ENCODE measurements at places on chromosomes 16 and 17. TPM values are rescaled to one million over a fixed set of nuclear protein-coding genes. Genes with fewer than 3 reads are reported as not detected.

GRCh38 chr17:35097776-35098175 lies 21.9 kb downstream of the RAD51D start:
- H3K27ac ChIP-seq, result no peak overlapping the region
- H3K4me1 ChIP-seq, result peaks cover 5% of the 10 kb centered on the region
- peaks cover 3% of the 10 kb centered on the region for H3K36me3 ChIP-seq
- no peak overlapping the region for H3K4me3 ChIP-seq

- H3K27me3 ChIP-seq, result no peaks in the 10 kb centered on the region
- H3K27ac ChIP-seq, result peak overlapping the region; percentile 93
- DNase-seq, result no peak
- peaks cover 20% of the 10 kb centered on the region for H3K4me1 ChIP-seq
- H3K4me3 ChIP-seq, result peak overlapping the region; percentile 88
These were observed 1.3 kb downstream of the GPATCH8 start for GRCh38 chr17:44501866-44502375.

OR1F1 gene
- polyA plus RNA-seq, result 0.58 TPM

LPO gene
- polyA plus RNA-seq, result not detected

DNA sequence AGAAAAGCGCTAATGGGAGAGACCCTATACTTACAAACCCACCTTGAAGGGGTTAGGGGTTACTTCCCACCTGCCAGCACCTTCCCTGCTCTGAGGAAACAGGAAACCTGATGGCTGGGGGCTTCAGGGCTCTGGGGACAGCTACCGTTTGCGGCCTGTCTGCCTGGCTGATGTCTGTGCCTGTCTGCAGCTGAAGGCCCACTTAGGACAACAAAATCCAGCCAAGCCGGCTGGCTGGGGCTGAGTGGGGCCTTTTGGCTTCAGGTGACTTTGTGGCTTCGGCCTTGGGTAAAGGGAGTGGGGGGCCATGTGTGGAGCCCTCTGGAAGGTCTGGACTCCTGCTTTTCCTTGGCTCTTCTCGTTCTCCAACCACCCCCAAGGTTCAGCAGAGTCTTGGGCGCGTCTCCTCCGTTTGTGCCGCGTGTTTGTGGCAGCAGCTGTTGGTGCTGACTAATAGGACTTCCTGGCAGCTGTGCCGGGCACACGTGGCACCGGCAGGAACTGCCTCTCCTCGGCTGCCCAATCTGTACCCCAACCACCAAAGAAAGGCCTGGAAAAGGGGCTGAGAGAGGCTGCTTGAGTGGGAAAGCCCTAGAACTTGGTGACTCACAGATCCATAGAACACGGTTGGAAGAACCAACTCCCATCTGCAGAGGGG lies 186.7 kb downstream of the MSI2 start:
- no peak overlapping the region for H3K4me3 ChIP-seq
- H3K4me1 ChIP-seq, result peaks cover 32% of the 10 kb centered on the region
- no peaks in the 10 kb centered on the region for H3K27me3 ChIP-seq
- peak; percentile 21 for DNase-seq
- no peaks in the 10 kb centered on the region for H3K36me3 ChIP-seq

GRCh38 chr16:13098536-13098935 lies 197.1 kb downstream of the SHISA9 start:
- H3K4me3 ChIP-seq, result no peak overlapping the region
- H3K27me3 ChIP-seq, result no peaks in the 10 kb centered on the region
- DNase-seq, result no peak
- H3K36me3 ChIP-seq, result no peaks in the 10 kb centered on the region
- no peaks in the 10 kb centered on the region for H3K4me1 ChIP-seq

- H3K4me1 ChIP-seq, result no peaks in the 10 kb centered on the region
- H3K27me3 ChIP-seq, result no peaks in the 10 kb centered on the region
- no peaks in the 10 kb centered on the region for H3K36me3 ChIP-seq
- H3K4me3 ChIP-seq, result no peak overlapping the region
- no peak for DNase-seq
These were observed 57.3 kb upstream of the MON1B start for GRCh38 chr16:77133706-77134105.

DNA sequence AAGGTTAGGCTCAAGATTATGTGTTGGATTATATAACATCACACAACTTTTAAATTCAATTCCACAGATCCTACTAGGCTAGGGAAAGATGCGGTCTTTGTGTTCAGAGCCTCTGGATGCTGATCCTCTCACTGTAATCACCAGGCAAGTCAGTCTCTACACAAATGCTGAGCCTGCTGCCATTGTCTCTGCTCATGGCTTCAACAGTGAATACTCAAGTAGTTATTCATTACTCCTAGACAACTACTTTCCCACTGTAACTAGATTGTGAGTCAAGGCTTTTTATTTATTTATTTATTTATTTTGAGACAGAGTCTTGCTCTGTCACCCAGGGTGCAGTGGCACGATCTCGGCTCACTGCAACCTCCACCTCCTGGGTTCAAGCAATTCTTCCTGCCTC lies 15.8 kb upstream of the NDUFAB1 start:
- no peak overlapping the region for H3K4me3 ChIP-seq
- H3K27me3 ChIP-seq, result no peaks in the 10 kb centered on the region
- peaks cover 12% of the 10 kb centered on the region for H3K36me3 ChIP-seq
- no peak for DNase-seq
- H3K4me1 ChIP-seq, result no peaks in the 10 kb centered on the region

CSH1 gene
- not detected for polyA plus RNA-seq

DNA sequence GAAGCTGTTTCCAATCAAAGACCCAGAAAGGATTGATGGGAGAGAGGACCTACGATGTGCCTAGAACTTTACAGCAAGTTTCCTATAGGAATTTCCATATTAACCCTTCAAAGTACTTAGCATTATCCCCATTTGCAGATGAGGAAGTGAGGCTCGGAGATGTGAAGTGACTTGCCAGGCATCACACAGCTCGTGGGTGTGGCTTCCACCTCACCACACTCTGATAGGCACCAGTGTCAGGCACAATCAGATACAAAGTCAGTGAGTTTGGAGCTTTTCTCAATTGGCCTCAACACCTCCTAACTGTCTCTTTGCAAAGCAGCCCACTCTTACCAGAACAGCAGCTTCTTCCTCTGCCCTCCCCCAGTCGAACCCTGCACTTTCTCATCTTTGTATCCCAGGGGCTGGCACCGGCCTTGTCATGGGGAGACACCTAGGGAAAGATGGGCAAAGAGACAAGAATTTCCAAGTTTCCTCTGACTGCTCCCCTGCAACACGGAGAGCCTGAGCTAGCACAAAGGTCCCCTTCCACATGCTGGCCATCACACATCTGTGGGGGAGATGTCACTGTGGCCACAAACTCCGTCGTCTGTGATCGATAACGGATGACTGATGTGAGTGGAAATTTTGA lies 37.4 kb upstream of the CCL1 start:
- H3K36me3 ChIP-seq, result no peaks in the 10 kb centered on the region
- DNase-seq, result no peak
- no peak overlapping the region for H3K27ac ChIP-seq
- no peaks in the 10 kb centered on the region for H3K27me3 ChIP-seq
- H3K4me3 ChIP-seq, result no peak overlapping the region

SOX8 gene
- polyA plus RNA-seq, result not detected

MT2A gene
- 489 TPM for polyA plus RNA-seq

GRCh38 chr16:84706856-84707255 lies 7.1 kb downstream of the USP10 start:
- peaks cover 17% of the 10 kb centered on the region for H3K4me1 ChIP-seq
- no peak overlapping the region for H3K27ac ChIP-seq
- no peaks in the 10 kb centered on the region for H3K27me3 ChIP-seq
- peaks cover 4% of the 10 kb centered on the region for H3K36me3 ChIP-seq
- no peak for DNase-seq

DNA sequence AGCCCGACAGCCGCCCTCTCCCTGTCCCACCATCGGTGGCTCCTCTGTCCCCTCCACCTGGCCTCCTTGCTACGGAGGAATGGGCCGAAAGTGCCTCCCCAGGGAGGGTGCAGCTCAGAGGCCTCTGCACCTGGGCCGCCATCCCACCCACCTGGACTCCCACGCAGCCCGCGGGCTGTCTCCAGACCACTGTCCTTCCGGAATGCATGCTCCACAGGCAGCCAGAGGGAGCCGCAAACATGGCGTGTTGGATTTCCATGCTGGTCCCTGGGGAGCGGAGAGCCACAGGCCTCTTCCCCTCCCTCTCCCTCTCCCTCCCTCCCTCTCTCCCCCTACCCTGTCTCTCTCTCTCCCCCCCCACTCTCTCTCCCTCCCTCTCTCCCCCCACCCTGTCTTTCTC lies 3.0 kb downstream of the SSTR5 start:
- DNase-seq, result no peak
- no peaks in the 10 kb centered on the region for H3K36me3 ChIP-seq
- peaks cover 41% of the 10 kb centered on the region for H3K27me3 ChIP-seq

GRCh38 chr16:10685709-10686108 lies 9.0 kb downstream of the TEKT5 start:
- H3K4me1 ChIP-seq, result no peaks in the 10 kb centered on the region
- H3K36me3 ChIP-seq, result no peaks in the 10 kb centered on the region
- H3K27ac ChIP-seq, result no peak overlapping the region
- no peak for DNase-seq
- H3K4me3 ChIP-seq, result no peak overlapping the region

DNA sequence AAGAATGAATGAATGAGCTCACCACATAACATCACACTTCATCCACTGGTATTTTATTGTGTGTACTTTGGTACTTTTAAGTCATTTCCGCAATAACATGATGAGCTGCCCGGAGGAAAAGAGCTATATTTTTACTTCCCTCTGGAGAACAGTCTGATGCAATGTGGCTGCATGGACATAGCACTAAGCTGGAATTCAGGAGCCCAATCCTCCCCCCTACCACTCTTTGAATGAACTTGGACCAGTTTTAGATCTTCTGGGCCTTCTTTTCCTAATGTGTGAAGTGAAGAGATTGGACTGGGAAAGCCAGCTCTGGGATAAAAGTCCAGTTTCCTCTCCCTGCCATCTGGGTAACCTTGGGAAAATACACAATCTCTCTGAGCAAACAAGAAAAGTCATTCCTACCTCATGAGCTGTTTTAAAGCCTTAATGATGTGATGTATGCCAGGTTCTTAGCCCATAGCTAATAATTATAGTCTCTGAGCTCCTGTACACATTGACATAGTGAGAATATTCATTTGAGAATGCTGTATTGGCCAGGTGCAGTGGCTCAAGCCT lies 79.3 kb downstream of the ABCC12 start:
- H3K27ac ChIP-seq, result no peak overlapping the region
- H3K27me3 ChIP-seq, result peaks cover 5% of the 10 kb centered on the region
- no peak overlapping the region for H3K4me3 ChIP-seq
- no peaks in the 10 kb centered on the region for H3K36me3 ChIP-seq
- H3K4me1 ChIP-seq, result peaks cover 3% of the 10 kb centered on the region

DNA sequence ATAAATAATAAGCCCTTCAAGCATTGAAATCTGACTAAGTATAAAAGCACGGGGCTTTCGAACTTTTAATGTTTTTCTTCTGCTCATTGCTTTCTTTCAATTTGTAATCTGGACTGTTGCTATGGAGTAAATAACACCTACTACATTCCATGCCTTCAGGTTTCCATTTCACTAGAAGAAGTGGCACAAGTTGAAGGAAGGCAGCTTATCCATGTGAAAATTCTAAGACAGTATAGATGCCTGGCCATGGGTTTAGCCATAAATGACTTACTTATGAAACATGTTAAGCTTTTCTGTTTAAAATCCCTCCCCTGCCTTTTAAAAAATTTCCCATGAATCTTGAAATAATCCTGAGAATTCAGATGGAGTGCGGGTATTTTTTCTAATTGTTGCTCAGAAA lies 30.6 kb downstream of the KCNJ16 start:
- DNase-seq, result no peak
- H3K4me1 ChIP-seq, result no peaks in the 10 kb centered on the region
- H3K4me3 ChIP-seq, result no peak overlapping the region
- no peak overlapping the region for H3K27ac ChIP-seq
- H3K27me3 ChIP-seq, result no peaks in the 10 kb centered on the region

DNA sequence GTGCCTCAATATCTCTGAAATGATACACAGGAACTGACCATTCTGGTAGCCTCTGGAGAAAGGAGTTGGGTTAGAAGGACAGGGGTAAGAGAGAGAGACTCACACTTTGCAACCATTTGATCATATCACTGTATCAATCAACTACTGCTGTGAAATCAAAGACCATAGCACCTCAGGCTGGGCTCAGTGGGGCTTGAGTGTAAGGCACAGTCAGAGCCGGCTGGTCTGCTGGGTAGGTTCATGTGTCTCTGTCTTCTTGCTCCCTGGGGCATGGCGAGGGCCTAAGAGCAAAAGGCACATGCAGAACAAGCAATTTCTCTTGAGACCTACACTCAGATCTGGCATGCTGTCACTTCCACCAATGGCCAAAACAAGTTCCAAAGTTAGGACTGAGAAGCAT lies 46.7 kb upstream of the C16orf82 start:
- no peaks in the 10 kb centered on the region for H3K27me3 ChIP-seq
- H3K4me1 ChIP-seq, result no peaks in the 10 kb centered on the region
- H3K4me3 ChIP-seq, result no peak overlapping the region
- no peaks in the 10 kb centered on the region for H3K36me3 ChIP-seq
- DNase-seq, result no peak
- H3K27ac ChIP-seq, result no peak overlapping the region

GRCh38 chr17:80667462-80668277 lies 123.0 kb downstream of the RPTOR start:
- no peak for DNase-seq
- peaks cover 3% of the 10 kb centered on the region for H3K36me3 ChIP-seq
- H3K27ac ChIP-seq, result no peak overlapping the region
- no peaks in the 10 kb centered on the region for H3K27me3 ChIP-seq
- H3K4me1 ChIP-seq, result peaks cover 3% of the 10 kb centered on the region

DNA sequence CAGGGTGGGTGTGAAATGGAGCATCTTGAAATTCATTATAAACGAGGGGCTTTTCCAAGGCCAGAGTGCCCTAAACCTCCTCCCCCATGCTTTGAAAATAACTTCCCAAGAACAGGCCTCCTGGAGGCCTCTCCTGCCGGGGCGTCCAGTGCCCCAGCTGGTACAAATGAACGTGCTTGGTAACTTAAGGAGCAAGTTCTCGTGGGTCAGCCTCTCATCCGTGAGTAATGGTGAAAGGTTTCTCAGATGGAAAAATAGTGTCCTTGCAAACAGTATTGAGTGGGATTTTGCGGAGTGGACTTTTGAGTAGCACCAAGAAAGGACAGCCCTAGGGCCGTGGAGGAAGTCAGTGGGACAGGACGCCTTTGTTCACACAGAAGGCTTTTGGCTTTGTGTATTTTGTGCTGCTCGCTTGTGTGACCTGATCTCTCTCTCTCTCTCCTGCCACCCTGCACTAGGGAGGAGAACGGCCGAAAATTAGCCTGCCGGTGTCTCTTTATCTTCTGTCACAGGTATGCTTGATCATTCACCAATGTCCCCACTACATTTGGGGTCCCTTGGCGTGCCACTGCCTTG lies 34.6 kb downstream of the CLEC16A start:
- H3K4me3 ChIP-seq, result no peak overlapping the region
- no peak overlapping the region for H3K27ac ChIP-seq
- peaks cover 23% of the 10 kb centered on the region for H3K4me1 ChIP-seq

SLC16A5 gene
- polyA plus RNA-seq, result 4.0 TPM

DNA sequence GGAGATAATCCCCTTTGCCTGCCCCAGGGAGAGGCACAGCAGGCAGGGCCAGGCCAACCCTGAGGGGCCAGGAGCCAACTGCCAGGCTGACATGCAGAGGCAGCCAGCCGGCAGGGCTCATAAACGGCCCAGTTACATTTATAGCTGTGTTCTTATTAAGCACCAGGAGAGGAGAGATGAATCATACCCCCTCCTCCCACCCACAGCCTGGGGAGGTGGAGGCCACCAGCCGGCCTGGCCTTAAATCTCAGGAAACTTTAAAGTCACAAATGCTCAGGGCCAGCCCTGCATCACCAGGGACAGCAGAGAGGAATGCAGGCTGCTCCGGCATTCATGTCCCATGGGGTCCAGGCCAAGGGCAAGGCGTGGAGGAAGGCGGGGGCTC lies 177.2 kb downstream of the TMEM132E start:
- H3K4me1 ChIP-seq, result no peaks in the 10 kb centered on the region
- no peak overlapping the region for H3K4me3 ChIP-seq
- no peak overlapping the region for H3K27ac ChIP-seq
- no peaks in the 10 kb centered on the region for H3K36me3 ChIP-seq
- H3K27me3 ChIP-seq, result no peaks in the 10 kb centered on the region

All from keratinocyte (primary cell).